ENCODE measurements at places on chromosomes 12 and 14.

DNA sequence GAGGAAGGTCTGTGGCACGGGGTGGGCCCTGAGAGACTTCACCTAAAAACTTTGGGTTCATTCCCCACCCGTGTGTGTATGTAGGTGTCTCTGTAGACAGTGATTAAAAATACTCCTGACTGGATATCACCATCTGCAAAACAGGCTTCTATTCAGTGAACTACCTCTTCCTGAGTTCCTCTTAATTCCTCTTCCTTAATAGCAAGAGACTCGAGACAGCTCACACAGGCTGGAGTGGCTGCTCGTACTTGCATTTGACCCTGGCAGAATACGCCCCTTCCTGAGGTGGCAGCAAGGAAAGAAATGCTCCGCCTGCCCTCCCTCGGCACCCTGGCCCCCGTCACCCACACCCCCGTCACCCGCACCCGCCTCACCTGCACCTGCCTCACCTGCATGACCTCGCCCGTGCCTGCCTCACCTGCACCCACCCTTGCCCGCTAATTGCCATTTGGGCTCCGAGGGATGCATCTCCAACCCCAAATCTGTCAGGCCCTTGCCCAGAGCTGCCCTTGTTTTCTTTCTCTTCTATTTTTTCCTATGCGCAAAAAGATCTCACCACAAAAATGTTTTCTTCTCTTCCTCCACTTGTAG lies 90.0 kb downstream of the FBXL14 start:
- DNase-seq = peak; percentile 20

DNA sequence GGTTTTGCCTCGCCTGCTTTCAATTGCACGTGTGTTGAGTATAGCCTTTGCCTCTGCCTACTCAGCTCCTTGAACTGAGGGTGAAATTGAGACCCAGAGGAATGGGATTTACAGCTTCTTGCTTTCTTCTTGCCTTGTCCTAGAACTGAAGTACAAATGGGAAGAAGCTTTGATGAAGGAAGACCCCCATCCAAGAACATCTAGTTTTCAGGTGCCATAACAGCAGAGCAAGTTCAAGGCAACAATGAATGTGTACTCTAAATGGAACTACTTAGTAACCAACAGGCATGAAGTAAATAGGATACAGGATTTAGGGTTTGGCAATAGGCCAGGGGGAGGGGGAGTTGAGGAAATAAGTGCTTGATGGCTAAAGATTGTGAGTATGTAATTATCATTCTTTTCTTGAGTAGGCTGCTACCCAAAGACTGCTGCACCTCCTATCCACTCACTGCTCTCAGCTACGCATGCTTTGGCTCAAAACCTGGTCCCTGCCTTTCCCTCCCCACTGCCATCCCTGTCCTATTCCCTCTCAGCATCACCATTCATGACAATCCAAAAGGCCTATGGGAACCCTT lies 2.1 kb downstream of the GPX2 start:
- DNase-seq = no peak

- no peak for DNase-seq
These were observed 121.6 kb downstream of the KTN1 start for GRCh38 chr14:55701638-55702037.

DNA sequence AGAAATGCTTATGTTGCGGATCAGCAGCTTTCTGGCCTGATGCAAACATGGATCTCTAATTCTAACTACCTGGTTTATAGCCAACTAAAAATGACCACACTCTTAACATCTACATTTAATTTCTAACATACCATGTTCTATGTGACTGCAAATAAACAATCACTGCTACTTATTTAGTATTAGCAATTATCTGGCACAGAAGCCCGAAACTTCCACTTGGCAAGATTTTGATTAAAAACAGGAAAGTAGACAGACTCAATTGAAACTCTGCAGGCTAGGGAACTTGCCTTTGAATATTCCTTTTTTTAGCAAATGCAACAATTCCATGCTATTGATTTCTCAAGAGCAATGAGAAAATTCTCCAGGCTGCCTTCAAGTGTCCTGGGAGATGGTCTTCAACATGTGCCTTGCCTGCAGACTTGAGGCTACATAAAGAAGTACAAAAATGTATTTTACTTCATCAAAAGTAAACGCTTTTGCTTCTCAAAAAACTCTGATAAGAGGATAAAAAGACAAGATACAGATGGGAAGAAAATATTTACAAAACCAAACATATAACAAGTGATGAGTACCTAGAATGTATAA lies 9.1 kb upstream of the TMCC3 start:
- DNase-seq = no peak

DNA sequence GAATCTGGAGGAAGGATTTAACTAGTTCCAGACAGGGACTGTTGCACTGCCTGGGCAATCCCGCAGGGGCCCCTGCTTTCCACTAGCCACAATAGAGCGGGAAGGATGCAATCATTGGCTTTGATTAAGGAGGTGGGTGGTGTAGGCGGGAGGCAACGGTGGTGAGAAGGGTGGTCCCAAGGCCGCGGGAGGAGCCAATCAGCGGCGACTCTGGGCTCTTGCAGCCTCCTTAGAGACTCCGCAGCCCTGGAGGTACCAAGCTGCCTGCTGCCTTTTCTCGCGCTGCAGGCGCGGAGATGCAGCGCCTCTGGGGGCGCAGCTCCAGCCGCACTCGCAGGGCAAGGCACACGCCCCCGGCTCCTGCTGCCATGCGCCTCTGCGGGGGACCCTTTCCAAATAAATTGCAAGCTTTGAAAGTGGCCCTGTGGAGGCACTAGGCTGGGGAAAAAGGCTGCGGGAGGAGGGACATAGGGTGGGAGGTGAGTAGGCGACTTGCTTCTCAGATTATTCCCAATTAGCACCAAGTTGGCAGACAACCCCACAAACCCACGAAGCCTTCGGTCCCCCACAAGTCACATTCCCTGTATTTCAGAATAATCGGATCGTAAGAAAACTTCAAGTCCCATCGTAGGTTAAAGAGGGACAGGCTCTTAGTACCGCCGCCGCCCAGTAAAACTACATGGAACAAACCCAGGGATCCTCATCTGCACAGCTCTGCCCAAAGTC lies 858 bp upstream of the KCNA1 start:
- DNase-seq = peak; percentile 99

DNA sequence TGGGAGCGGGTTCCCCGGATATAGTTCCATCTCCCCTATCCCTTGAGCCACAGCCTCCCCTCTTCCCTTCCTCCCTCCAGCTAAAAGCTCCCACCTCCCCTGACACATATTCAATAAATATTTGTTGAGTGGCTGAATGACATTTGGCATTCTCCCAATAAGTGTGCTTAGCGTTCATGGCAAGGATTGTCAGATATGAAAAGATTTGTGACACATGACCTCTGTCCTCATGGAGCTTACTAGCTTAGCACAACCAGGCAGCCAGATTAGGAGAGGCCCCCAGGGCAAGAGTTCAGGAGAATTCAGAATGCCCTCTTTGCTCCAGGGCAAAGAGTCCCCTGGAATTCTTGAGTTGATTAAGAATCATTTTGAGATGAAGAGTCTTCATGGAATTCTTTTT lies 22.5 kb upstream of the SLC6A12 start:
- DNase-seq = peak; percentile 5

- no peak for DNase-seq
These were observed 16.4 kb downstream of the FAM234B start for GRCh38 chr12:13060581-13060980.

- peak; percentile 89 for DNase-seq
These were observed at the start of gene C1QL4 for GRCh38 chr12:49336645-49337584. C1QL4 (minus strand) TSS chr12:49337188; CDS start chr12:49336477, 711 bp downstream.

- DNase-seq = no peak
These were observed 1.1 kb downstream of the LIN52 start for GRCh38 chr14:74085828-74086227.

- DNase-seq = peak; percentile 72
These were observed 2.2 kb downstream of the BLOC1S1 start for GRCh38 chr12:55718015-55718414.

DNA sequence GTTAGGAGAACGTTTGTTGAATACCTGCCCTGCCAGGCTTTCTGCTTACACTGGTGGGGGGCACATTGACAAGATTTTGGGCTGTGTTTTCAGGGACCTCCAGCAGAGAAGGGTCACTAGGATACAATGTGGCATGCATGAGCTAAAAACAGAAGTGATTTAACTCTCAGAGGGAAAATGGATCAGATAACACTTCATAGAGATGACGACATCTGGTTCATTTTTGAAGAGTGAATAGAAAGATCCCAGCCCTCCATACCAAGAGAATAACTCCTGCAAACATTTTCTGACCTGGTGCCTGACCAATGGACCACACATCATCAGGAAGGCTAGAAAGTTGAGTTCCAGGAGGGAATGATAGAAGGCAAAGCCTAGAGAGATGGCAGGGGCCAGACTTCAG lies 33.7 kb downstream of the CKB start:
- no peak for DNase-seq

DNA sequence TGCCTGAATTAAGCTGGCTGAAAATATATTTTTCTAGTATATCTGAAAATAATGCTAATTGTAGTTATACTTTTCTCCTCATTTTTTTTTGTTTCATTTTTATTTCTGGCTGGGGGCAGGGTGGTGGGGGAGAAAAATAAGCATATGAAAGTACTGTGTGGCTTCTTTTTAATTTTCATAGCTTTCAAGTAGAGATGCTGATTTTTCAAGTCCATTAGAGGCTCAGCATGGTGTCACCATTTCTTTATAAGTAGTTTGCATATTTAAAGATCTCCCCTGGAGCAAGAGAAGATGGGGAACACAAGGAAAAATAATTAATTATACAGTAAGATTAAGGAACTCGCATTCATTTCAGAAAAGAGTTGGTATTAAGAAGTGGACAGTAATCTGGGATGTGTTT lies 27.1 kb downstream of the TTC8 start:
- no peak for DNase-seq

GRCh38 chr14:40292664-40293063 lies 860.4 kb upstream of the FBXO33 start:
- no peak for DNase-seq

GRCh38 chr14:92525322-92526095 lies 11.9 kb downstream of the RIN3 start:
- DNase-seq = no peak

GRCh38 chr12:38771871-38772270 lies 133.5 kb downstream of the CPNE8 start:
- no peak for DNase-seq

- no peak for DNase-seq
These were observed 14.0 kb downstream of the GPR68 start for GRCh38 chr14:91230397-91231035.

GRCh38 chr14:60197629-60198303 lies 32.6 kb upstream of the DHRS7 start:
- DNase-seq = no peak

GRCh38 chr12:49264466-49264872 lies 413 bp upstream of the TUBA1C start:
- DNase-seq = no peak

Data from H9 (cell line).